Myocyte (in vitro differentiated cells): ENCODE measurements at places on chromosomes 1 and 21. TPM values are rescaled to one million over a fixed set of nuclear protein-coding genes. Genes with fewer than 3 reads are reported as not detected.

Gene PGLYRP3
- not detected in 2 replicates for total RNA-seq

Gene PIK3CD
- 7.0 and 7.4 TPM in 2 replicates for total RNA-seq

Gene PLK3
- total RNA-seq = 40.0 and 72.5 TPM in 2 replicates

DNA sequence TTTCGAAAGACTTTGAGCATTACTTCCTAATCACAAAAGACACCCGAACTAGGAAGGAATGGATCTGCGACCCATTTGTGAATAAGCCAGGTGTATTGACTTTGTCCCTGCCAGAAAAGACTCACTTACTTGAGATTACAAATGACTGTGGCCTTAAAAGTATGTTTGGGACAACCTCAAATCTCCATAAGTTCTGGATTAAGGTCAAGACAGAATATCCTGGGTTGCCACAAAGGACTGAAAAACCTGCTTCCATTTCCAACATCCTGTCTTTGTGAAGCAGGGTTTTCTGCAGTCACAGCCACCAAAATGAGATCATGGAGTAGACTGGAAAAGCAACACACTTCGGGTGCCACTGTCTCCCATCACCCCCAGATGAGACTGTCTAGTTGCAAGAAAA lies 537.4 kb upstream of the ZRANB2 start:
- DNase-seq = no peak

DNA sequence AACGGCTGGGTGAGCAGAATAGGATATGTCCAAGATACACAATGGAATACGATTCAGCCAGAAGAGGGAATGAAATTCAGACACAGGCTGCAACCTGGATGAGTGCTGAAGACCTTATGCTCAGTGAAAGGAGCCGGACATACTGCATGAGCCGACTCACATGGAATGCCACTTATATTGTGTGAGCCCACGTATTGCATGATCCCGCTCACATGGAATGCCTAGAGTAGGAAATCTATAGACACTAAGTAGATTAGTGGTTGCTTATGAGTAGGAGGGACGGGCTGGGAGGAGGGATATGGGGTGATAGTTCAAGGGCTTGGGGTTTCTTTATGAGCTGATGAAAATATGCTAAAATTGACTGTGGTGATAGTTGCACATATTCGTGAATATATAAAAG lies 26.8 kb downstream of the TMPRSS2 start:
- no peak for DNase-seq

GRCh38 chr1:157512036-157512969 lies 40.0 kb downstream of the FCRL5 start:
- no peak for DNase-seq

GRCh38 chr1:62269851-62270495 lies 49.3 kb downstream of the KANK4 start:
- DNase-seq = no peak
